ENCODE measurements at places on chromosomes 7 and 10.

- no peak for DNase-seq
These were observed 400.1 kb upstream of the ETV1 start for GRCh38 chr7:14389595-14389994.

DNA sequence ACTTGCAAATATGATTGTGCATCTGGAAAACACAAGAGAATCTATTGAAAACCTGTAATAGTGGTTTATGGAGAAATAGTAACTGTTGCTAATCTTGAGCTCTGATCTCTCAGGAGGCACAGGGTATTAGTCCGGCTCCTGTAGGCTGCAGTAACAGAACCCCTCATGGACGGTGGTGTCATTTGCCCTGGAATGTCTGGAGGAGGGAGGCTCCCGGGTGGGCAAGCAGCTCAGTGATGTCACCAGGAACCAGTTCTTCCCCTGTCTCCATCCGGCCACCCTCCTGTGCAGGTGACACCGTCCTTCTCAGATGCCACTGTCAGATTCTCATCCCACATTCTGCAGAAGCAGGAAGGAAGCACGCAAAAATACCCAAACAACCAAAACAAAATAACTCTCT lies 29.3 kb downstream of the INPP5A start:
- no peak for DNase-seq

DNA sequence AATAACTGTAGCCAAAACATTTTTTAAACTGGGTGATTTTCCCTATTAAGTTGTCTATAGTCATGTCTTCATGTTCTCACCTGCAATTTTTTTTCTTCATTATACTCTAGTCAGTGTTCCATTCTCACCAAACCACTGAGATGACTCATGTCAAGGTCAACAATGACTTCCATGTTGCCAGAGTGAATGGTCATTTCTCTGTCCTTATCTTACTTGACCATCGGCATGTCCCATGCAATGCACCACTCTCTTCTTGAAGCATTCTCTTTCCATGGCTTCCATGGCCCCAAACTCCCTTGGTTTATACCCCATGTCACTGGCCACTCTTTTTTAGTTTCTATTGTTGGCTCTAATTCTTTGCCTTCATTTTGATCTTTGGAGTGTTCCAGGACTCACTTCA lies 173.9 kb downstream of the PPP1R17 start:
- no peak for DNase-seq

- no peak for DNase-seq
These were observed 59.7 kb downstream of the CPEB3 start for GRCh38 chr10:92231196-92231595.

- DNase-seq = no peak
These were observed 248.7 kb downstream of the ARHGAP12 start for GRCh38 chr10:31679936-31680335.

GRCh38 chr7:55026086-55026790 lies 7.4 kb downstream of the EGFR start:
- DNase-seq = no peak

- DNase-seq = no peak
These were observed 65.1 kb downstream of the CLEC2L start for GRCh38 chr7:139588632-139589031.

DNA sequence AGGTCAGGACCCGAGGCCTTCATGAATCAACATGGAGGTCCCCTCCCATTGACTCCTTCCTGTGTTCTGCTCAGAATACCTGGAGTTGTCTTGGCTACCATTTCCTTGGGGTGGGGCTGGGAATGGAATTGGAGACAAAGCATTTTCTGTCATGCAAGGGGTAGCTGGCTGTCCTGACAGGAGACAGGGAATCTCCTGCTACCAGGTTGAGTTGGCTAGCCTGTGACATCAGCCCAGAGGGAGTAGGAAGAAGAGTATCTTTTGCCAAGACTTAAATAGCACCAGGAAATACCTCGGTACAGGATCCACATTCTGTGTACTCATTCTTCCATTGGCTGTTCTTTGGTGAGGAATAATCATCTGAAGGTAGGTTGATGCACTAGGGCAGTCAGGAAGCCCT lies 4.9 kb downstream of the ZDHHC16 start:
- DNase-seq = no peak

DNA sequence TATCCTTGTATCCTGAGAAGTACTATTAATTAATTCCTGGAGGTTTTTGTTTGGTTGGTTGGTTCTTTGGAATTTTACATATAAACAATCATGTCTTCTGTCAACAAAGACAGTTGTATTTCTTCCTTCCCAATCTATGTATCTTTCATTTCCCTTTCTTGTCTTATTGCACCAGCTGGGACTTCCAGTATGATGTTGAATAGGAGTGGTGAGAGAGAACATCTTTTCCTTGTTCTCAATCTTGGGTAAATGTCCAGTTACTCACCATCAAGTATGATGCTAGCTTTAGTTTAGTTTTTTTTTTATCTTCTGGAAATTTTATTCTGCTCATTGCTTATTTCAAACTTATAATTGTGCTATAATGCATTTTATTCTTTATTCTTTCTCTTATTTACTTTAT lies 7.4 kb upstream of the PAX4 start:
- no peak for DNase-seq

DNA sequence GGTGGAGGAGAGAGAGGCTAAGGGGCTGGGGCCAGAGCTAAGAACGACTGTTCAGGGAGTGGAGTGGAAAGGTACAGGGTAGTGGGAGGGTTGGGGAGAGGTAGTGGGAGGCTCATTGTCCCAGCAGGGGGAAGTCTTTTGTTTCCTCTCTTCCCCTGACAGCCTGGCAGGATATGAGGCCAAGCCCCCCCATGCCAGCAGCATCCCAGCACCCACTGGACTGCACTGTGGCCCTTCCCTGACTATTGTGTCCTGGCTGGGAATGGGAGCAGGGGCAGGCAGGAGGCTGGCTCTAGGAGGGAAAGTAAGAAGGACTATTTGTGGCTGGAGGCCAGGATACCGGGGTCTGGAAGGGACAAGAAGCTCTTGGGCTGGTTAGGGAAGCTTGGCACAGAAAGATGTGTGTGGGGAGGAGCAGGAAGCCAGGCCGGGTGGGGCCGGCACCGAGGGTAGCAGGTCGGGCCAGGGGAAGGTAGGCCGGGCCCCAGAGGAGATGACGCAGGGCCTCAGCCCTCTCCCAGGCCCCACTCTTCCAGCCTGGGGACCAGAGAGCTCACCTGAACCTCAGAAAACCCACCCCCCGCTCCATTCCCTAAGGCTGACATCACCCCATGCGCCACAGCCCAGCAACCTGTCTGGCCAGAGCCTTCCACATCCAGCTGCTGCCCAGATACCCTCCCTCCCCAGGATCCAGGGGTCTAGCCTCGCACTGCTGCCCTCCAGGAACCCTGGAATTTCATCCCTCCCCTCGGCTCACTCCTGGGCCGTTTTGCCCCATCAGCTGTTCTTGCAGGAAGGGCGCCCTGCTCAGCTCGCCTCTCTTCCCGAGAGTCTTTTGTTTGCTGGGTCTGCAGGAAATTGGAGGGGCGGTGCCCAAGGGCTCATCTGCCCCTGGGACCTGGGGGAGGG lies 8.8 kb upstream of the EPHB4 start:
- DNase-seq = no peak

DNA sequence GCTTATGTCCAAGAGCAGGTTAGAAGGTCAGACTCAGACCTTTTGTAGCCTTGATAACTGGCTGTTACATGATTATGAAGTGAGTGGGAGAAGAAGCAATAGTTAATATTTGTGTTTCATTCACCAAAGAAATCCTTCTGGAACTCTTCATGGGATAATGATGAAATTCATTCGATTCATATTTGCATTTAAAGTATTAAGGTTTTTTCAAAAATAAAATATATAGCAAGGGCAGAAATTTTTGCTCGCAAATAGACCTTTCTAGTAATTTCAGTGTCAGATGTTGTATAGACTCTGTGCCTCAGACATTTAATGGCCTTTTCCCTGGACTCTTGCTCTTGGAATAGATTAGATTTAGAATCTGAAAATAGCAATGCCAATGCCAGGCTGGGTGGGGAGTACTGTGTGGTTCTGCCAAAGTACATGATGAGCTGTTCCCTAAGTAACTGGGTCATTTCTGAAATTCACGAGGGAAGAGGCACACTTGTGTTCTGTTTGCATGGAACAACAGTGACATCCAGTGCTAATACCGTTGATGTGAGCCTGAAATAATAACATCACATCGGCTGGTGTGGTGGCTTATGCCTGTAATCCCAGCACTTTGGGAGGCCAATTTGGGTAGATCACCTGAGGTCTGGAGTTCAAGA lies 119.2 kb downstream of the MBL2 start:
- no peak for DNase-seq

DNA sequence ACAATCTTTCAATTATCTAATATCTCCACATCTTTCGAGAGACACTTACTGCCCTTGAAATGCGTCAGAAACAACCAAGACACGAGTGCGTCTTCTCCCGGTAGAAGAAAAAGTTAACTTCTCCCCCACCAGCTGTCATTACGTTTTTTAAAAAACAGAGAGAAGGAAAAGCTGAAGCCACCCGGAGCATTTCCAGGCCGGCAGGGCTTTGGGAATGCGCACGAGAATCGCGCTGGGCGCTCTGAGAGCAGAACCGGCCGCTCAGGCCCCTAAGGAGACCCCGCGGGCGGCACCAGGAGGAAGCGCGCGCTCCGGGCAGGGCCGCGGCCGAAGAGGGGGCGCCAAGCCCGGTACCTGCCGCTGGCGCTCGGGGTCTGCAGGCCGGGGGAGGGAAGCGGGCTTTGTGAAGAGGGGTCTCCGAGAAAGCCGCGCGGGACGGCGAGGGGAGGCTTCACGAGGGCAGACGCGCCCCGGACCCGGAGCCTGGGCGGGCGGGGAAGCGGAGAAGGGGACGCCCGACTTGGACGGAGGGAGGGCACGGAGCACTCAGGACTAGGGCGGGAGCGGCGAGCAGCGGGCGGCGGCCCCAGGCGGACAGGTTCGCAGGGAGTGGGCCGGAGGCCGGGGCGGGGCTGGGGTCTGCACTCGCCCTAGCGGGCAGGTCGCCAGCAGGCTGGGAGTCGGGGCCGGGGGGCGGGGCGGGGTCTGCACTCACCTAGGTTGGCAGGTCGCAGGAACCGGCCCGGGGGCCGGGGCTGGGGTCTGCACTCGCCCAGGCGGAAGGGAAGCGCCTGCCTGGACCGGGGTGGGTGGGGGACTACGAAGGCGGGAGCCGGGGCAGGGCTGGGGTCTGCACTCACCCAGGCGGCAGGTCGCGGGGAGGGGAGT lies 932 bp downstream of the ESYT2 start:
- no peak for DNase-seq

GRCh38 chr7:26182283-26182682 lies 18.3 kb downstream of the HNRNPA2B1 start:
- no peak for DNase-seq

- no peak for DNase-seq
These were observed 157.5 kb upstream of the KLF14 start for GRCh38 chr7:130891254-130892094.

GRCh38 chr7:72503644-72504043 lies 91.5 kb upstream of the CALN1 start:
- no peak for DNase-seq
